ENCODE measurements at places on chromosomes 3 and 15. TPM values are rescaled to one million over a fixed set of nuclear protein-coding genes. Genes with fewer than 3 reads are reported as not detected.

Gene PEAK1
- 49.1 TPM for polyA plus RNA-seq

Gene EPHA6
- polyA plus RNA-seq: not detected

Gene RASGRP1
- 4.2 TPM for polyA plus RNA-seq

GRCh38 chr3:32430900-32431299 lies 39.2 kb downstream of the CMTM7 start:
- no peak for DNase-seq

DNA sequence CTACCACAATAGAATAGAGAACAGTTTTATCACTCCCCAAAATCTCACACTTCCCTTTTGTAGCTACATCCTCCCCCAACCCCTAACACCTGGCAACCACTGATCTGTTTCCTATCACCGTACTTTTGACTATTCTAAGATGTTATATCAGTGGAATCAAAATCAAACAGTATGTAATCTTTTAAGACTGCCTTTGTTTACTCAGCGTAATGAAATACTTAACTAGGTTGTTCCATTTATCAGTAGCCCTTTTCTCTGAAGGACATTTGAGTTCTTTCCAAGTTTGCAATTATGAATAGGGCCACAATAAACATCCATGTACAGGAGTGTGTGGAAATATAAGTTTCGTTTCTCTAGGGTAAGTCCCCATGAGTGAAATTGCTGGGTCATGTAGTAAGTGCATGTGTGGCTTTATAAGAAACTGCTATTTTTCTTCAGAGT lies 372.3 kb downstream of the SV2B start:
- DNase-seq: no peak

Measured in BJ (cell line).